Nephron progenitor cell (in vitro differentiated cells): ENCODE measurements at places on chromosomes 6 and 20.

DNA sequence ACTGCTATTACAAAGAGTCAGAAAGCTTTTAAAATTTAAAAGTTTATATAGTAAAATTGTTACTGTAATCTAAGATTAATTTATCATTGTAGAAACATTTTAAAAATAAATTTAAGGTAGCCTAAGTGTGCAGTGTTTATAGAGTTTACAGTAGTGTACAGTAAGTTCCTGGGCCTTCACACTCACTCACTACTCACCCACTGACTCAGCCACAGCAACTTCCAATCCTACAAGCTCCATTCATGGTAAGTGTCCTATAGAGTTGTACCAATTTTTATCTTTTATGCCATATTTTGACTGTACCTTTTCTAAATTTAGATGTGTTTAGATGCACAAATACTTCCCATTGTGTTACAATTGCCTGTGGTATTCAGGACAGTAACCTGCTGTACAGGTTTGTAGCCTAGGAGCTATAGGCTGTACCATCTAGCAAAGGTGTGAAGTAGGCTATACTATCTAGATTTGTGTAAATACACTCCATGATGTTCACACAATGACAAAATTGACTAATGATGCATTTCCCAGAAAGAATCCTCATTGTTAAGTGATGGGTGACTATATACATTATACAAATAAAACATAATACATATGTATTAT, 10.2 kb upstream of the TMEM170B start:
- no peak for DNase-seq

- DNase-seq, result no peak
These were observed 40.6 kb downstream of the TXLNB start for GRCh38 chr6:139251045-139251690.

DNA sequence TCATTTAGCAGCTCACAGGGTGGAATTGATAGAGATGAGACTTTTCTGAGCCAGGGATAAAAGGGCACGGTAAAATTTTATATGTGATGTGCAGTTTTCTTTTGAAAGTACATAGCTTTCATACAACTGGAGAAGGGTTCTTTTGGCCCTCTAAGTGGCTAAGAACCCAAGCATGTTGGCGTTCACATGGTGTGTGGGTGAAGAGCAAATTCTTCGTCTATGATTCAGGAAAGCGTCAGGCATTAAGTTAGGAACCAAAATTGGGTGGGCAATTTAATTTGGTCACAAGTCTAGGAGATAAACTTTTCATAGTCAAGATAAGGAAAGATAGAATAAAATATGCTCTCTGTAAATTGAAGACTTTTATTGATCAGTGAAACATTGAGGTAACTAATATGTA, 153.9 kb downstream of the UTRN start:
- DNase-seq, result no peak

GRCh38 chr6:137120748-137121147, 52.7 kb downstream of the IL22RA2 start:
- no peak for DNase-seq

GRCh38 chr6:99409672-99410071, 15.4 kb downstream of the PNISR start:
- DNase-seq, result no peak

DNA sequence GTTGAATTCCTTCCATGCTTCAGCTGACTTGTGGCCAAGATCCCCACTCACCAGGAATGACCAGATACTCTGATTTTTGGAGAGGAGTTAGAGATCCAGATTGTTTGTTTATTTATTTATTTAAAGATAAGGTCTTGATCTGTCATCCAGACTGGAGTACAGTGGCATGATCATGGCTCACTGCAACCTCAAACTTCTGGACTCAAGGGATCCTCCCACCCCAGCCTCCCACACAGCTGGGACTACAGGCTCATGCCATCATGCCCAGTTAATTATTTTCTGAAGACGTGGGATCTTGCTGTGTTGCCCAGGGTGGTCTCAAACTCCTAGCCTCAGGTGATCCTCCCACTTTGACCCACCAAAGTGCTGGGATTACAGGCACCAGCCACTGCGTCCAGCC, 4.1 kb upstream of the SPATA2 start:
- DNase-seq, result no peak

GRCh38 chr6:105753620-105754211, 332.4 kb upstream of the PRDM1 start:
- no peak for DNase-seq

DNA sequence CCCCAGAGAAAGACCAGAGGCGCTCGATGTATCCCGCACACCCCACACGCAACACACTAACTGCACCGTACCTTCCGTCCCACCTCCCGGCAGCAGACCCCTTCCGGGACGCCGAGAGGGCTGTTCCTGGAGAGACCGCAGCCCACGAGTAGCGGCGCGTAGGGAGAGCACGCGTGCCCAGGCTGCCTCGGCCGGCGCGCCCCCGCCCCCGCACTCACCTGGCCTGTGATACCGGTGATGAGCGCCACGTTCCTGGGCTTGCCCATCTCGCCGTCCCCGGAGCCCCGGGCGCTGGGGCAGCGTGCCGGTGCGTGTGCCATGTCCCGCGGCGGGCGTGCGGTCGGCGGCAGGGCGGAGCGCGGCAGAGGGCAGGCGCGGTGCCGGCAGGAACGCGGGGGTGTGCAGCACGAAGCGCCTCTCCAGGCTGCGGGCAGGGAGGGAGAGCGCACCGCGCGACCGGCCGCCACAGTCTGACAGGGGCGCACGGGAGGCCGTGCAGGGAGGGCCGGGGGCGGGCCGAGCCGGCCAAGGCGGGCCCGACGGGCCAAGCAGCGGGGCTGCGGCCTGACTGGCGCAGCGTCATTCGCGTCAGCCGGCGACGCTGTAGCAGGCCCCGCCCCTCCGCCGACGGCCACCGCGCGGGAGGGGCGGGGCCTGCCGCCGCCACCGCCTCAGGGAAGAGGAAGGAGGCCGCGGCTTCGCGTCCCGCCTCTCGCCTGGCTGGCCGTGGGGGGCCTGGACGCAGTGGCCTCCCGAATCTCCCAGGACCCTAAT, at the start of gene GMDS:
Gene GMDS (minus strand): TSS at position 503 of the 774 bp plus-strand sequence.
- DNase-seq, result peak; percentile 89

GRCh38 chr6:37061157-37061804, 55.8 kb downstream of the FGD2 start:
- DNase-seq, result no peak

DNA sequence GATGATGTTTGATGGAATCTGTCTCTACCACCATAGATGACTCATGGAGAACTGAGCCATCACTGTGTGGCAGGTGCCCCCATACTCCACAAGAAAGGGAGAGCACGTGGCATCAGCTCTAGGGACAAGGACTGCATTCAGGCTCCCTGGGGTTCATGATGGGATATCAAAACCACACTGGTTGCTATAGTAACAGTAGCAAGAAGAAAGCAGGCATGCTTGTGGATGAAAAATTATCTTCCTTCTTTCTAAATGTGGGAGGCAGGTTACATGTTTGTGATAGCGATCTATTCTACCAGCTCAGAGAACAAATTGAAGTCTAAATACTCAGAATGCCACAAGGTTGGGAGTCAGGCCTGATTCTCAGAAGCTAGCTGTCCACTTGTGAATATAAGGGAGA, 224.2 kb downstream of the ARHGAP18 start:
- DNase-seq, result no peak

GRCh38 chr6:49205526-49205925, 257.5 kb downstream of the MMUT start:
- DNase-seq, result no peak
